ENCODE measurements at places on chromosomes 7 and 10.

DNA sequence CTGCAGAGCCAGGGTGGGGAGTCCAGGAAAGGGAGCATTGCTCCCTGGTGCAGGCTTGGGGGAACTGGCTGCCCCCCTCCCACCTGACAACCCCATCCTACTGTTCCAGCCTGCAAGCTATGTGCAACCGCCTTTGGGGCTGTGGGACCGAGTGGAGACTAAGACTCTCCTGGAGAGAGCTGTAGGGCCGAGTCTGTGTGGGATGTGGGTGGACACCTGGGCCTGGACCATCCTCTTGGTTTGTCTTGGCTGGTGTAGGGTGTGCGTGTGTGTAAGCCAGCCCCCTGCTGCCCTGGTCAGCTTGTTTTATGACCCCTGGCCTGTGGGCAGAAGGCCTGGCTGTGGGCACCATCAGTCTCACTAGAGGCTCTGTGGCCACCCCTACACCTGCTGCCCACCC, 1.6 kb upstream of the RAMP3 start:
- DNase-seq: no peak

DNA sequence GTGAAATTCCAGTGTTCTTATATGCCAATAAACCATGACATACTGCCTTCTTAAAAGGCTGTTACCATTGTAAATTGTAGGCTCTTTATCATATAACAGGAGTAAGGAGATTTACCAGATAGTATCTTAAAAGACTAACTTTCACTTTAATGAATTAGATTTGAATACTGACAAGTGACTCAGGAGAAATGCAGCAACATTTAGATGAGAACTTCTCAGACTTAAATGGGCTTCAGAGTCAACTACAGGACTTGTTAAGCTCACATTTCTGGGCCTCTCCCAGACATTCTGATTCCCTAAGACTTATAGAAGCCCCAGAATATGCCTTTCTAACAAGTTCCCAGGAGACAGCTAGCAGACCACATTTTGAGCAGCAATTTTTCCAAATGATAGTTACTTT, 466.3 kb downstream of the ARL4A start:
- DNase-seq: no peak

DNA sequence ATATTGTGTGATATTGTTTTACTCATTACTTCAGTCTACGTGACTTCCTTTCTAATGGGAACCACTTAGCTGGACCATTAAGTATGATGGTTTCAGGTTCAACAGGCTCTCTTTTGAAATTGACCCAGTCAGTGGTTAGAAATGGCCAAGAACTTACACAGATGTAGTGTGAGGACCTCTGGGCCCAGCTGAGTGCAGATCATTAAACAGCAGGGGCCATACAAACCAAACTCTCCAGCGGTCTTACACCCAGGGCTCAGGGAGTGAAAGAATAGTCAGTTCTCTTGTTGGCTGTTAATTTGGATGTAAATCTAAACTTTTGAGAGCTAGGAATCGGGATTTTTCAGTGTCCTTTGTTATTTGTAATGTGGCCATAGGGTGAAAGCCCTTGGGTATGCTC, 107.3 kb downstream of the CELF2 start:
- DNase-seq: no peak

DNA sequence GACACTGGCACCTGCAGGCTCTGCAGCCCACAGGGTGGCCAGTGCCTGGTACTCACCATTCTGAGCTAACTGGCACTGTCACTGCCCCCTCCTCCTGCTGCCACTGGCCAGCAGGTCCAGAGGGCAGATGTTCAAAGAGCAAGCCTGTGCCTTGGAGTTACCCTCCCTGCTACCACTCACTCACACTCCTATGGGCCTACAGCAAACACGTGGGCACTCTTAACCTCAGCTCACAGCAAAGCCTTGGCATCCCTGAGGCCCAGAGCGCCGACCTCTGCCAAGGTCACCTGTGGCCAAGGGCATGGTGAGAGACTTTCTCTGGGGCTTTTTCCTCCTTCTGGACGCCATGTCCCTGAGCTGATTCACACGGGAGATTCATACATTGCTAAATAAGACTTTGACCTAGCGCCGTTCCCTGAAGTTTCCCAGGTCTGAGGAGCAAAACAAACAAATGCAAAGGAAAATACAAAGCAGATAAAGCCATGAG, 270.0 kb upstream of the PPP2R2D start:
- no peak for DNase-seq

DNA sequence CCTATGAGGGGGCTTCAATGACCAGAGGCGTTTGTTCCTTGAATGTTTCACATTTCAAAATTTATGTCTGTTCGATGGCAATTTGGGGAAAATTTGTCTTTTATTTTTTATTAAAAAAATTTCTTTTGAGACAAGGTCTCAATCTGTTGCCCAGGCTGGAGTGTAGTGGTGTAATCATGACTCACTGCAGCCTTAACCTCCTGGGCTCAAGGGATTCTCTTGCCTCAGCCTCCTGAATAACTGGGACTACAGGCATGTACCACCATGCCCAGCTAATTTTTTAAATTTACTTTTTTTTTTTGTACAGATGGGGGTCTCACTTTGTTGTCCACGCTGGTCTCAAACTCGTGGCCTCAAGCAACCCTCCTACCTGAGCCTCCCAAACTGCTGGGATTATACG, 39.7 kb downstream of the OTUD1 start:
- no peak for DNase-seq

DNA sequence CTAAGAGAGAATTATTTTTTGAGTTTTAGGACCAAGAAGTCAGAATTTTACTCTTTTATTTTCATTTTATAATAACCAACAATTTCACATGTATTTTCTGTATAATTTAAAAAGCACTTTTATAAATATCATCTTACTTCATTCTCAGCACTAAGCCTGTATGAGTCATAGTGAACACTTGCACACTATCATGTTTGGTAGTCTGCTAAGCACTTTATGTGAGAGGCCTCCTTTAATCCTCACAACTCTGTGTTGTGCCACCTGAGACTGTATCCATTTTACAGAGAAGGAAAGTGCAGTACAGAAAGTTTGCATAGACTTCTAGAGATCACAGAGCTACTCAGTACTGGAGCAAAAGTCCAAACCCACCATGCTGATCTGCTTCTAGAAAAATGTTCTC, 939.6 kb downstream of the NRG3 start:
- no peak for DNase-seq

Measured in 8988T (cell line).